ENCODE measurements at places on chromosomes 16 and 17.

- DNase-seq: no peak
Measured at GRCh38 chr17:5413682-5414081, 5.8 kb downstream of the NUP88 start.

GRCh38 chr17:21397341-21398190 lies 21.4 kb downstream of the KCNJ12 start:
- no peak for DNase-seq

- DNase-seq: no peak
Measured at GRCh38 chr17:72942579-72942978, 149.9 kb downstream of the SLC39A11 start.

DNA sequence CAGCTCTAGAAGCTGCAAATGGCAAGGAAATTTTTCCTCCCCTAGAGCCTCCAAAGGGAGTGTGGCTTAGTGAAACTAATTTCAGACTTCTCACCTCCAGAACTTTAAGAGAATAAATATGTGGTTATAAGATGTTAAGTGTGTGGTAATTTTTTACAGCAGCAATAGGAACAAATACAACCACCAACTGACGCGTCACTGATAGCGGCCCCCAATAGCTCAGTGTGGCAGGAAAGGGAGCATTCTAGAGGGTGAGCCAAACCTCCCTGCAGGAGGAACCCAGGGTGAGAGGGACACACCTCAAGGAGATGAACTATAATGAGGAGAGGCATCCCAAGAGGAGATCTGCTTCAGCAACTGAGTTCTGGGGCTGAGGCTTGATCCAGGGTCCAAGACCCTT lies 4.0 kb downstream of the CCL4 start:
- DNase-seq: no peak

- no peak for DNase-seq
Measured at GRCh38 chr16:77090062-77090461, 100.9 kb upstream of the MON1B start.

DNA sequence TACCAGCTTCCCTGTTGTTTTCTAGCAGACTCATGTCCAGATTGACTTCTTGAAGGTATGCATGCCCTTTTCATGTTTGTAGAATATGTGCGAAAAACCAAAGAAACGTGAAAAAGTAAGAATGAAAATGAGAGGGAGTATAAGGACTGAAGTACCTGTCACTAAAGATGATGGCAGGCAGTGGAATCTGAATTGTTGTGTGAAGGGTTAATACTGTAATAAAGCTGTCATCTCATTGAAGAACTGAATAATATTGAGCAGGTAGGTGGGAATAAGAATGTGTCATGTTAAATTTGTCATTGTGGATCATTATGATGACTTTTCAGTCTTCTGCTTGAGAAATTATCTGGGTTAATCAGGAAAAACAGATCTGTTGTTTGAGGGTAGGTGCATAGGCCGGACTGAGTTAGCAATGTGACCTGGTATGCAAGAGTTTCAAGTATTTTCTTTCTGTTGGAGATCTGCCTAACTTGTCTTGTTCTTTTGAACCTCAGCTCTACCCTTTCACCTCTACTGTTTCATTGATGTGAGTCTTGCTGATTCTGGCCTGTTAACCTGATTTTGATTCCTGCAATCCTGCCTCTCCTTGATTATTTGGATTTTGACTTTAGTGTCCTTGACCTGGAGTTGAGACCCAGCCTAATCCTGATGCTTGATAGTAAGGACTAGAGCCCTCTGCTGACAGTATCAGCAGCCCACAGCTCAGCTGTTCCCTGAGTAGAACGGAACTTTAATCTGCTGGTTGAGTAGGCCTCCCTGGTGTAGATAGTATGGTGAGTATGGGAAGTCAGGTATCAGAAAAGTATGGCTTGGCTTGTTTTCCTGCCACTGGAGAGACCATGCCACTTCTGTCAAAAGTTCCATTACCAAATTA lies 64.6 kb downstream of the MAP2K4 start:
- no peak for DNase-seq

DNA sequence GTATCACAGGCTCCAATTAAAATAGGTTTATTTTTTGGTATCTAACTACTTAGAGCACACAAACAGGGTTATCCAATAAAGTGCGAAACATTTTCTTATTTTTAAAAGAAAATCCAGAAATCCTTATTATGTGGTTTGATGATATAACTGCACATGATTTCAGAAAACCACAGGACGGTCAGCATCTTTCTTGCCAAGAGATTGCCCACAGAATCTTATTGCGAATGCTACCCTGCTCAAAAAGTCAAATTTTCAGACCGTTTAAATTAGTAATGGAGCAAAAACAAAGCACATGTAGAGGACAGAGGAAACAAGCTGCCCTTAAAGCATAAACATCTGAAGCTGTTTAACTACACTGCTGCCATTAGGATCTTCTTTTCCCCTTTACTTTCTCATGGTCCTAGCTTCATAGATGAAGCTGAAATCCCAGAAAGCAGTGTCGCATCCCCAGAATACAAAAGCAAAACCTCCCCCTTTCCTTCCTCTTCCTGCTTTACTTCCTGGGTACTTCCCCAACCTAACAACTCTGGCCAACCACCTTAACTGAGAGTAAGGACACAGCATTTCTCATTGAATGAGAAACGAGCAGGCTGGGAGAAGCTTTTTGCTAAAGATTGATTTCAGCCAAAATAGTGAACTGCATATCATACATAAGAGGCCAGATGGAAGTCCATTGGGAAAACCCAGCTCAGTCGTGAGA lies 43.7 kb downstream of the CMTM4 start:
- DNase-seq: no peak

GRCh38 chr17:8005967-8006730 lies 3.7 kb downstream of the GUCY2D start:
- DNase-seq: peak; percentile 52

DNA sequence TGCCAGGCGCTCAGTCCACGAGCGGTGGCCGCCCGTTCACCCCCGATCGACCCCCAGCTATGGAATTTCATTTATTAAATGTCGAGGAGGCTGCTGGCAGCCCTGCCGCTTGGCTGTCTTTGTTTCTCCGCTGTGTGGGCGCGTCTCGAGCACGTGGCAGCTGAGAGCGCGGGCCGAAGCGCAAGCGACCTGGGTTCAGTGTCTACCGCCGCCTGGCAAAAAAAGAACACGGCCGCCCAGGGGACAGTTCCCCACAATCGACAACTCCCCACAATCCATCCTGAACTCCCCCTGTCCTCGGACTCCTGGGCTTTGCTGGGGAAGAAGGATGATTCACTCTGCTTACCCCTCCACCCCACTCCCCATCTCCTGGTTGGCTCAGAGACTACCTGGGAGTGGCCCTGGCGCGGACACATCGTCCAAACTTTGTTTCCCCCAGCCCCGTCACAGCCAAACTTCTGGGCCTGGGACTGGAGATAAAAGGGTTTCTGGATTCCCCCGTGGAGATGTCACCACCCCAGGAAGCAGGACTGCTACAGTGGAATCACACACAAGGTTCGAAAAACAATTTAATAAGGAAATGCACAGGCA lies 1.7 kb upstream of the ANKRD13B start:
- DNase-seq: no peak

DNA sequence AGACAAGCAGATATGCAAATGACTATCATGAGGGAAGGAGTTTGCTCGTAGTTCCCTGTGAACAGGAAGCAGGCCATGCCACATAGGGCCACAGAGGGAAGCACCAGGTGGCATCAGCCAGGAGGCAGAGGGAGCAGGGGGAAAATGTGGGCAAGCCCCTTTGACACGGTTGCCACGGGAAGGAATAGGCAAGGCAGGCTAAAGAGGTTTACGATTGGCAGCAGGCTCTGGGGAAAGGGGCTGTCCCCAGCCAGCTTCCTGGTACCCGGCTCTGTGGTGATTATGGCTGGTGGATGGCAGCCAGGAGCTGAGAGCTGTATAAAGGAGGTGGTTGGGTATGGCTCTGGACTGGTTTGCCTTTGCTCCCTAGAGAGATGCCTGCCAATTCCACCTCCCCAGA lies 848 bp downstream of the CES3 start:
- no peak for DNase-seq

- no peak for DNase-seq
Measured at GRCh38 chr17:50048146-50048720, 7.7 kb upstream of the ITGA3 start.
